ENCODE measurements at places on chromosomes 1 and 21. TPM values are rescaled to one million over a fixed set of nuclear protein-coding genes. Genes with fewer than 3 reads are reported as not detected.

DNA sequence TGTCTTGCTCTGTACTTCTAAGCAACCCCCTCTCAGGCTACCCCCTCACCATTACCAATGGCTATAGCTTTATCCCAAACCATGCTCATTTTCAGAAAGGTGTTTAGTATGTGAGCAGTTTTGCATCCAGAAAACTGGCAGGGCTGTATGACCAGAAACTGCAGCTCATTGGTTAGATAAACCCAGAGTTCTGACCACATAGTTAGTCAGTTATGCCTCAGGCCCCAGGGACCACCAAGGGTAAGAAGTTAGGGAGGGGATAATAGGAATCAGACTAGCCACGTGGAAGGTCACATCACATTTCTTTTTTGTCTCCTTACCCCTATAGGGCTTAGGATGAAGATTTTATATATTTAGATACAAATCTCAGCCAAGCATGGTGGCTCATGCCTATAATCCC, 1.2 kb downstream of the ITGA10 start:
- H3K27me3 ChIP-seq, result no peaks in the 10 kb centered on the region
- H3K36me3 ChIP-seq, result peaks cover 23% of the 10 kb centered on the region
- H3K27ac ChIP-seq, result no peak overlapping the region
- no peak for DNase-seq
- peaks cover 4% of the 10 kb centered on the region for H3K4me1 ChIP-seq
- no peak overlapping the region for H3K4me3 ChIP-seq

- H3K27me3 ChIP-seq, result no peaks in the 10 kb centered on the region
- peaks cover 25% of the 10 kb centered on the region for H3K4me1 ChIP-seq
- H3K4me3 ChIP-seq, result no peak overlapping the region
Observed at GRCh38 chr1:44045064-44045463, 13.8 kb upstream of the SLC6A9 start.

DNA sequence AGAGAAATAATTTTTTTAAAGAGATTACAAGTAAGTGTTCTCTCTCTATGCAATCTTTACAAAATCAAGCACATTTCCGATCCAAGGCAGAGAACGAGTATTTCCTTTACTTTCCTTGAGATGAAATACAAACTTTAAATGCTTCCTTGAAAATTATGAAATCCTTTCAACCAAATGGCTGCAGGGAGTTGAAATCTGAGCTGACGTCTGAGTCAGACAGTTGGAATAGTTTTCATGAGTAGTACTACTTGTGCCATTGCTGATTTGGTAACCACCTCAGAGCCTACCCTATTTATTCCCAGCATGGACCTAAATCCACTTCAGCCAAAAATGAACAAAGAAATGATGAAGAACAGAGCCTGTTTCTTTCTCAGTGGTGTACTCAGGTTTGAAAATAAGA, 183.6 kb downstream of the GIPC2 start:
- H3K4me3 ChIP-seq, result no peak overlapping the region
- no peak for DNase-seq
- no peaks in the 10 kb centered on the region for H3K4me1 ChIP-seq
- H3K27me3 ChIP-seq, result no peaks in the 10 kb centered on the region
- H3K27ac ChIP-seq, result no peak overlapping the region
- H3K36me3 ChIP-seq, result no peaks in the 10 kb centered on the region

SUSD4 gene
- total RNA-seq, result 3.8 TPM

TNNI3K gene
- 2.5 TPM for total RNA-seq
